ENCODE measurements at places on chromosomes 11 and 22.

DNA sequence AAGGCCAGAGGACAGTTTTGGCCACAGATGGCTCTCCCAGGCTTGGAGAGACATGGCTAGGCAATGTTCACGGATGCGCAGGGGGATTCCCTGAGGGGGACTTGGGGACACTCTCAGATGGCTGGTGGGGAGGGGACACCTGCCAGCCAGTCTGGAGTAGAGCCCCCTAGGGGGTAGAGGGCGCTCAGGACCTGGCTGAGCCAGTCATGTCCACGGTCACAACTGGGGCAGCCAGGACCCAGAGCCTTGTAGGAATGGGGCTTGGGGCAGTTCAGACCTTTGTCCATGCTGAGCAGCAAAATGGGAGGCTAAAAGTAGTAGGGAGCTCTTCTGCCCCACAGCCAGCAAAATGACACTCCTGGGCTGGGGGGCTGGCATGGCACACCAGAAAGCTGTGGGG lies 1.7 kb downstream of the CSDC2 start:
- DNase-seq: no peak

- DNase-seq: no peak
These were observed 13.6 kb upstream of the RNH1 start for GRCh38 chr11:520428-521176.

DNA sequence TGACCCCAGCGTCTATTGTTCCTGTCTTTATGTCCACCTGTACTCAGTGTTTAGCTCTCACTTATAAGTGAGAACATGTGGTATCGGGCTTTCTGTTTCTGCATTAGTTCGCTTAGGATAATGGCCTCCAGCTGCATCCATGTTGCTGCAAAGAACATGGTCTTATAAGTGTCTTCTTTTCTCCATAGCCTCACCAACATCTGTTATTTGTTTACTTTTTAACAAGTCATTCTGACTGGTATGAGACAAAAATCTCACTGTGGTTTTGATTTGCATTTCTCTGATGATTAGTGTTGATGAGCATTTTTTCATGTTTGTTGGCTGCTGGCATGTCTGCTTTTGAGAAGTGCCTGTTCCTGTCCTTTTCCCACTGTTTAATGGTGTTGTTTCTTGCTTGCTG lies 21.7 kb upstream of the SLN start:
- peak; percentile 47 for DNase-seq

- peak; percentile 95 for DNase-seq
These were observed 37.6 kb downstream of the LIF start for GRCh38 chr22:30208631-30209603.

- DNase-seq: no peak
These were observed 29.8 kb downstream of the CABIN1 start for GRCh38 chr22:24040946-24041345.

DNA sequence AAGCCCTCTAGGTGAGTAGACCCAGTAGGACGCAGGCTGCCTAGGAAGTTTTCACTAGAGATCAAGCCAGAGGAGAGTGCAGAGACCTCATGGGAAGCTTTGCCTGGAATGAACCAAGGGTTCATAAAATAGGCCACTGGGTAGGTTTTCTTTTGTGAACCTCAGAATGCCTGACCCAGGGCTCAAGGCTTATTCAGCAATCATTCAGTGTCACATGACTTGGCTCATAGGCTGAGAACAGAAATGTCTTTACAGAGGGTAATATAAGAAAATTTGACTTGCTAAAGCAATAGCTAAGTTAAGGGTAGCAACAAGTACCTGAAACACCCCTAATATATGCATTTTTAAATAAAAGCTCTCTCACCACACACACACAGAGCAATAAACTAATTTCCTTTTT lies 132.6 kb downstream of the RAB38 start:
- DNase-seq: no peak

DNA sequence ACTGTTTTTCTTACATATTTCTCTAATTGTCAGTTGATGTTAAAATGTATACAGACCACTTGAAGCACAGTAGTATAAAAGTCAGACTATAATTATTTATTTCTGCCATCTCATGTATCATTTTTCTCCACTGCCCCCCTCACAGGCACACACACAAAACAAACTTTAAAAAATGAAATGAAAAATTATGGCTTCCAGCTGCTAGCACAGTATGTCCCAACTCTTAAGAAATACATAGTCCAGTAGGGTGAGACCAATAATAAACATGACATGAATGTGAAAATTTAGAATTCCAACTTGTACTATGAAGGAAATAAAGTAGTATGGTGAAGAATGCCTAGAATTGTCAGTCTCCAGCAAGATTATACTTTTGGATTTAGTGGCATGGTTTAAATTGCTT lies 1247.9 kb downstream of the JRKL start:
- DNase-seq: peak; percentile 9

- DNase-seq: no peak
These were observed 14.7 kb upstream of the ARHGAP8 start for GRCh38 chr22:44737406-44738346.

DNA sequence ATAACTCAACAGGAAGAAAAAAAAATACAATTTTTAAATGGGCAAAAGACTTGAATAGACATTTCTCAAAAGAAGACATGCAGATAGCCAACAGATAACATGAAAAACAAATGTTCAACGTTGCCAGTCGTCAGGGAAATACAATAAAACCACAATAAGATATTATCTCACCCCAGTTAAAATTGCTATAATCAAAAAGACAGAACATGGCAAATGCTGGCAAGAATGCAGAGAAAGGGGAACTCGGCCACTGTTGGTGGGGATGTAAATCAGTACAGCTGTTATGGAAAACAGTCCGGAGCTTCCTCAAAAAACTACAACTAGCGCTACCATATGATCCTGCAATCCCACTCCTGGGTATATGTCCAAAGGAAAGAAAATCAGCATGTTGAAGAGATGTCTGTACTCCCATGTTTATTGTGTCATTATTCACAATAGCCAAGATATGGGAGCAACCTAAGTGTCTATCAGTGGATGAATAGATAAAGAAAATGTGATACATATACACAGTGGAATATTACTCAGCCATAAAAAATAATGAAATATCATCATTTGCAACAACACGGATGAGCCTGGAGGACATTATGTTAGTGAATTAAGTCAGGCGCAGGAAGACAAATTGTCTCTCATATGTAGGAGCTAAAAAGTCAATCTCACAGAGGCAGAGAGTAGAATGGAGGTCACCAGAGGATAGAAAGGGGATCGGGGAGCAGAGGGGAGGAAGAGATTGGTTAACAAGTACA lies 12.2 kb upstream of the CYTH4 start:
- no peak for DNase-seq

GRCh38 chr11:109037856-109038780 lies 373.2 kb downstream of the DDX10 start:
- peak; percentile 46 for DNase-seq

Measured in fibroblast of lung (primary cell).